Posterior cingulate gyrus (tissue), 11 donors: ENCODE measurements at places on chromosomes 2 and 18.
A peak's percentile ranks its signal among the peaks of the same experiment; 100 is the strongest.

DNA sequence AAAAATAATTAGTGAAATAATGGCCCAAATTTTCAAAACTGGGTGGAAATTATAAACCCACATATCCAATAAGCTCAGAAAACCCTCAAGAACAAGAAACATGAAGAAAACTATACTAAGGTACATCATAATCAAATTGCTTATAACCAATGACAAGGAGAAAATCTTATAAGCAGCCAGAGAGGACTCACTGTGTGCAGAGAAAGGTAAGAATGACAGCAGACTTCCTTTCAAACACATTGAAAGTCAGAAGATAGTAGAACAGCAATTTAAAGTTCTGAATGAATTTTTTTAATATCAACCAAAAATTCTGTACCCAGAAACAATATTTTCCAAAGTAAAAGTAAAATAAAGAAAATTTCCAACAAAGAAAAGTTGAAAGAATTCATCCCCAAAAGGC, 197.7 kb upstream of the RAB12 start:
- DNase-seq, result no peak

DNA sequence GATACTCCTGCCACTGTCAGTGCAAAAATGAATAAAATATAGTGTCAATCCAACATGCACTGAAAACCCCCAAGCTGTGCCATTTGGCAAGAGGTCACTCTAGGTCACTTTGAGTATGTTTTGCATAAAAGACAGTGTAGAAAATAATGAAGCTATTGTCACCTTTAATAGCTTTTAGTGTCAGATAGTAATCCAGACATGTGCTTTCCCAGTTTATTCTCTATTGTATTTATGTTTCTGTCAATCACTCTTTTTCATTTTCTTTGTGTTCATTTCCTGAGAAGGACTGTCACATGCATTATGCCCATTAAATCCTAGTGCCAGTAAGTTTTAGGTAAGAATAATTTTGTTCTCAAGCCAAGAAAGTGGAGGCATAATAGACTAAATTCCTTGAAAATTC, 1073.9 kb upstream of the CDH2 start:
- DNase-seq, result no peak

GRCh38 chr2:74441690-74442482, at the start of gene RTKN:
RTKN (minus strand) TSS chr2:74441937; CDS start chr2:74441816, 121 bp downstream.
- peak; percentile 78 for DNase-seq

GRCh38 chr2:181163691-181164090, 183.3 kb downstream of the UBE2E3 start:
- no peak for DNase-seq

- no peak for DNase-seq
Measured at GRCh38 chr2:47720036-47720435, 62.9 kb upstream of the MSH6 start.

GRCh38 chr2:48483506-48483905, 46.4 kb upstream of the STON1 start:
- DNase-seq, result no peak

DNA sequence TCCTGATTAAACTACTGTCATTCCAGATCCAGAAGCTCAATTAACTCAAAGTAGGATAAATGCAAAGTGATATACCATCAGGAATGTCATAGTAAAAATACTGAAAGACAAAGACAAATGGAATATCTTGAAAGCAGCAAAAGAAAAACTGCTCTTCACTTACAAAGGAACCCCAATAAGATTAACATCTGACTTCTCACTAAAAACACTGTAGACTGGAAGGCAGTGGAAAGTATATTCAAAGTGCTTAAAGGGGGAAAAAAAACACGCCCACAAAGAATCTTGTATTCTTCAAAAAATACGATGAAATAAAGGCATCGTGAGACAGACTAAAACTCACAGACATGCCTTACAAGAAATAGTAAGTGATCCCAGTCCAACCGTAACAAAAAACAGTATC, 195.7 kb downstream of the DOK6 start:
- DNase-seq, result no peak

GRCh38 chr2:188931361-188931760, 42.8 kb upstream of the COL3A1 start:
- no peak for DNase-seq

DNA sequence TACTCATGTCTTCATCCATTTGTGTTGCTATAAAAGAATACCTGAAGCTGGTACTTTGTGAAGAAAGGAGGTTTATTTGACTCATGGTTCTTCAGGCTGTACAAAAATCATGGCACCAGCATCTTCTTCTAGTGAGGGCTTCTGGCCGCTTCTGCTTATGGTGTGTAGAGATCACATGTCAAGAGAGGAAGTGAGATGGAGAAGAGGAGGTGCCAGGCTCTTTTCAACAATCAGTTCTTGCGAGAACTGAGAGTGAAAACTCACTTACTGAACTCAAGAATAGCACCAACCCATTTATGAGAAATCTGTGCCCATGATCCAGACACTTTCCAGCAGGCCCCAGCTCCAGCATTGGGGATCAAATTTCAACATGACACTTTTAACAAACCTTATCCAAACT, 30.0 kb upstream of the BARD1 start:
- DNase-seq, result no peak

GRCh38 chr2:217923007-217923686, 79.6 kb downstream of the TNS1 start:
- no peak for DNase-seq

DNA sequence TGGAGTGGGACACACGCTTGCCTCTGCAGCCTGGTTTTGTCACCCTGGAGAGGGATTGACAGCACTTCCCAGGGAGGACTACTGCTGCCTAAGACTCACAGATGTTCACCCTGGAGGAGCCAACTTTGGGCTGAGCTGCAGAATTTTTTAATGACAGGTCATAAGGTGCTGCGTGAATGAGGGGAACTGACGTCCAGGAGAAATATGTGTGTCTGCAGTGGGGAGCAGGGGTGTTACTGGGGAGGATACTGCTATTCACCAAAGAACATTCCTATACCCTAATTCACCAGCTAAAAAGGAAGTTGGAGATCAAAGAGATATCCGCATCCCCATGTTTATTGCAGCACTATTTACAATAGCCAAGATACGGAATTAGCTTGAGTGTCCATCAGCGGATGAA, 144.4 kb downstream of the MGAT5 start:
- no peak for DNase-seq

- no peak for DNase-seq
Measured at GRCh38 chr2:48515513-48515985, 14.4 kb upstream of the STON1 start.

- no peak for DNase-seq
Measured at GRCh38 chr2:204278454-204278853, 266.8 kb upstream of the PARD3B start.

DNA sequence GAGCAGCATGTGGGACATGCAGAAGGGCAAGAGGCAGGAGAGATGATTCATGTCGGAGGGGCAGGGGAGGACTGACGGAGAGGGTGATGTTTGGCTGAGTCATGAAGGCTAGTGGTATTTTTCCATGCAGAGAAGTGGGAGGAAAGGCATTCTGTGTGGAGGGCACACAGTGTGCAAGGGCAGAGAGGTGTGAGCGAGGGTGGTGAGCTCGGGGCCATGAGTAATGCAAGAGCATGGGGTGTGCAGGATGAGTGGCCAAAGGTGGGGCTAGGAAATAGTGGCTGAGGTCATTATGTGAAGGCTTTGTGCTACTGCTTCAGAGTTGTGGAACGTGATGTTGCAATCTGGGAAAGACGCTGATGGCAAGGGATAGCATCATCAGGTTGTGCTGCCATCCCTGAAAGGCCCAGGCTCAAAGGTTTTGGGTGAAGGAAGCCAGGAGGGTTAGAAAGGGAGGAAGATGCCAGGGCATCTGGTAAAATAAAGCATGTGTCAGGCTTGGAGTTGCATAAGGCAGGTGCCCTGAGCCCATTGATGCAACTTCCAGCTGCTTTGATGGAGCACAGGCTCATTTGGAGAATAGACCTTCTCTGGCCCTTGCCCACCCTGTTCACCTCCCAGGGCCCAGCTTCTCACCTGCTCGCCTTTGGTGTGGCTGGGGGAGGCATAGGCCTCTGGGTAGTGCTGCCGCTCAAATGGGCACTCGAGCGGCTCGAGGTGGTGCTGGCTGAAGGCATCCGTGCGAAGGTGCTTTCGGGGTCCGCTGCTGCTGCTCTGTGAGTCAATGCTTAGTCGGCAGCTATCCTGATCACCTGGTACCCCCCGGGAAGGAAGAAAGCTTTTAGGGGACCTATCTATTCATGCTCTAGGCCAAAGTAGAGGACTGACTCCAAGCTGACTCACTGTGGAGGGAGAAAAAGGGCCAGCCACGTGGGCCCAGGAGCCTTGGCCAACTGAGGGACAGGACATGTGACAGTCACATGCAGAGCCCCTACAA, 37.5 kb downstream of the PAX8 start:
- no peak for DNase-seq

DNA sequence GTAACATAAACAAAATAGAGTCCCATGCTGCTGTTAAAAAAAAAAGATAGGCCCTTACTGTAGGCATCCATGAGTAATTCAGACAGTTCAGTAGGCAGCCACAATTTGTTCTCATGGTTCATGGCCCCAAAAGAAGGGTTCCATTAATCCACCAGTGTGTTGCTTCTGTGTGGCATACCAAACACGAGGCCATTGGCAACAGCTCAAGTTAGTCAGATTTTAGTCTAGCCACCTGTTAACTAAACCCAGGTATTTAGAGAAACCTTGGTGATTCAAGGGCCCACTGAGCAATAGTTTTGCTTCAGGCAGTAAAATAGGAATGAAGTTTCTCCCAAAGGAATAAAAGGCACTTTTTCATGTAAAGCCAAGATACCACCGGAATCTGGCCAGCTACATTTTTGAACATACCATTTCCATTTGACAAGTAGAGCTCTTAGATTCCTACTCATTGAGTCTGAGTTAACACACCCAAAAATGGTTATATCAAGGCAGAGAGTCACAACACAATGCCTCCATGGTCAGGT, 80.1 kb upstream of the SRD5A2 start:
- no peak for DNase-seq

- no peak for DNase-seq
Measured at GRCh38 chr2:106284691-106285202, 90.6 kb upstream of the UXS1 start.

- DNase-seq, result no peak
Measured at GRCh38 chr2:138536740-138537139, 35.2 kb downstream of the SPOPL start.

DNA sequence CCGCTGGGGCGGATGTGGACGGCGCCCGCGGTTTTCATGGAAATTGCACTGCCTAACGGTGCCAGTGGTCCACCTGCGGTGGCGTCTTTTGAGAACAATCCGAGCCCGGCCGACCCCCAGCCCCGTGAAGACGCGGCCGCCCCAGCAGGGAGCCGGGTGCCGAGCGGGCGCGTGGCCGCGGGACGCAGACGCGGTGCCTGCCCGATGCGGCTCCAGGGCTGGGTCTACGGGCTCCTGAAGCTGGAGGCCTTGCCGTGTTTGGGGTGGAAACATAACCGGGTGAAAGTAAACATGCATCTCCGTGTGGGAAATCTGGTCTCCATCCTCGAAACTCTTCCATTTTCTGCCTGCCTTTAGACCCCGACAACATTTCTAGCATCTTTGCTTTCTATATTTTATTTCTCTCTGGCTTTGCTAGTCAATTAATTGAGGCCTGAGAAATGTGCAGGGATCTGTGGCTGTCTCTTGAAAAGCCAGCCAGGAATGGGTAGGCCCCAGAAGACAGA, 572 bp downstream of the INPP4A start:
- DNase-seq, result peak; percentile 15

DNA sequence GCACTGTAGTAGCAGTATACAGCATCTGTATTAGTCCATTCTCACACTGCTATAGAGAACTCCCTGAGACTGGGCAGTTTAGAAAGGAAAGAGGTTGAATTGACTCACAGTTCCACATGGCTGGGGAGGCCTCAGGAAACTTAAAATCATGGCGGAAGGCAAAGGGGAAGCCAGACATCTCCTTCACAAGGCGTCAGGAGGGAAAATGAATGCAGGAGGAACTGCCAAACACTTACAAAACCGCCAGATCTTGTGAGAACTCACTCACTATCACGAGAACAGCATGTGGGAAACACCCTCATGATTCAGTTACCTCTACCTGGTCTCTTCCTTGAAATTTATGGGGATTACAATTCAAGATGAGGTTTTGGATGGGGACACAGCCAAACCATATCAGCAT, 25.4 kb downstream of the MAP4K4 start:
- DNase-seq, result no peak

DNA sequence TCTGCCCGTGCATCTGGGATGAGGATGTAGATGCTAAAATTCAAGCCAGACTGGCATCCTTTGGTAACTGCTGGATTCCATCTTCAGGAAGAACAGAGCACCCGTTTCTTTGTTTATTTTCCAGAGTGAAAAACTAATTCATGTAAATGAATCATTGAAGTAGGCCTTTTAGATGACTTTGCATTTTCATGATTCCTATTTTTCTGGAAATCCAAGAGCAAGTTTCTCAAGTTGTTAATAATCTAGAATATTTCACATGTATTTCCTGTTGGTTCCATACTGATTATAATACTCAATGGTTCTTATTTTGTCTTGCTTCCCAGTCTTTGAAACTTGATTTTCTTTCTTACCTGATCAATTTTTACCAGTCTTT, 328.4 kb downstream of the LPIN1 start:
- no peak for DNase-seq

DNA sequence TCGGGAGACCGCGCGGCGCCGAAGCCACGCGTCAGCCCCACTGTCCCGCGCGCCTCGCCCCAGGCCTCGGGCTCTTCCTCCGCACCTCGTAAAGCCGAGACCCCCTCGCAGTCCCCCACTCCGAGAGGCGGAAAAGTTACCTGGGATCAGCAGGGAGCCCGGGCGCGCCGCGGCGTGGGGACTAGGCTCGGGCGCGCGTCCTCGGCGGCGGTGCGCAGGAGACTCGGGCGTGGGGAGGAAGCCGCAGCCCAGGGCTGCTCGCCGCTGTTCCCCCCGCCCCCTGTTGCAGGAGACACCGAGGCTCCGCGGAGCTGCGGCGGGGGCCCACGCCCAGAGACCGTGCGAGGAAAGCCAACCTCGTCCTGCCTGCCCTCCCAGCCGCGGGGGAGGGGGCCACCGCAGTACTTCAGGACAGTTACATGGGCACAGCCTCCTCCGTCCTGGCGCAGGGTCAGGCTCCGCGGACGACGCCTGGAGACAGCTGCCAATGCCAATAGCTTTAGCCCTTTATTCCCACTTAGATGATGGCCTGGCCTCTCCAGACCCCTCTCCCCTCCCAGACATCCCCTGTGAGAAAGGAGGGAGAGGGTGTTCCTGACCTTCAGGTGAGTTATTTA, at the start of gene EPB41L3:
TSS of gene EPB41L3 (minus strand) at position 225 of the 617 bp plus-strand sequence. CDS start 54,814 bp downstream, outside the sequence.
- DNase-seq, result peak; percentile 32

DNA sequence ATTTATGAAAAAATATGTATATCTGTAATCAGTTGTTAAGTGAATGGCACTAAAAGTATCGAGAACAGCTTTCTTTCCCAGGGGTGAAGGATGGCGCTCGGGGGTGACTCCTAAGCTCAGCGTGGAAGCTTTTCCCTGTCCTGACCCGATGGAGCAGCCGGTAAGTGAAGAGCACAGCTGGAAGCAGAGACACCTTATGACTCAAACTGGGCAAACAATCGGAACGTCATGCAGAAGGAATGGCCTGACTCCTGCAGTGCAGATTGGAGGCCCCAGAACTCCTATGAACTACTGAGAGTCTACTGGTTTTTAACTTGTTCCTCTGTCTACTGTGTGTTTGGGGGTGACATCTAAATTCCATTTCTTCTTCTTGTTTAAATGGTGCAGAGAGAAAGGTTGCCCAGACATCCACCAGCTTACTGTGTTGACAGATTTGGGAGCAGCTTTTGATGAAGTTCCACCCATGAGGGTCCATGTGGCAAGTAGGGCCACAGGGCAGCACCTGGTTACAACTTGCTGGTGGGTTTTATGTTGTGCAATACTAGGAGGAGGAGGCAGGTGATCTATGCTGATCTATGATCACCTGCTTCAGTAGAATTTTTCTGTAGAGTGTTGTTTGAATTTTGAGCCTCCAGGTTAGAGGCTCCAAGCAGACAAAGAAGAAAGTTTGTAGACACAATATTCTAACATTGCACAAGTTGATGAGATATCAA, 52.8 kb upstream of the TMEM182 start:
- DNase-seq, result no peak
